HuH-7 (cell line): ENCODE measurements at places on chromosomes 7 and 10.

DNA sequence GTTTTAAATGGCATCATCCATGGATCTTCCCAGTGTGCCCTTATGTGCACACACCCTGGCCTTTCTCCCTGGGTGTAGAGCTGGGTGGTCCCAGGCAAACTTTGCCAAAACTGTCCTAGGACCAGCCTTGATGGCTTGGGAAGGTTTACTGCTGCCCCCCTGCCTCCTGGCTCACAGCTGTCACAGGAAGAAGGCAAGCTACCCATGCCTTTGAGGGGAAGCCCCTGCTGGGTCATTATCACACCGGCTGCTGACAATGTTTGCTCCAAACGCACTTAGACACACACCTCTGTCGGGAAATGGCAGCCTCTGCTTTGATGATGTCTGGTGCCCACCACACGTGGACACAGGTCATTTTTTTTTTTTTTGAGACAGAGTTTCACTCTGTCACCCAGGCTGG lies 25.2 kb upstream of the FIGNL1 start:
- DNase-seq: no peak

DNA sequence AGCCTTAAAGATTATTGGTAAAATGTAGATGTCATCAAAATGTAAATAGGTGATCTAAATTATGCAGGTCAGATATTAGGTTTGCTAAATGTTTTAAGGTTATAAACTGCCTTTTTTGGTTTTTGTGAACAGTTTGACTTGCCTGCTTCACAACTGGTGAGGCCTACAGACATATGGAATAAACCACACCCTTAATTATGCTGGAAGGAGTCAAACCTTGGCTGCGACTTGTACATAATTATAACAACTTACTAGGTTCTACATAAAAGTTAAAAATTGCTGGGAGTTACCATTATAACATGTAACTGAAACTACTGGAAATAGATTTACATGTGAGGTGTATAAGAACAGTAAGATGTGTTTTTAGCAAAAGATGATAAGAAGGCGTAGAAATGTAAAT lies 31.5 kb upstream of the OPTN start:
- DNase-seq: no peak

DNA sequence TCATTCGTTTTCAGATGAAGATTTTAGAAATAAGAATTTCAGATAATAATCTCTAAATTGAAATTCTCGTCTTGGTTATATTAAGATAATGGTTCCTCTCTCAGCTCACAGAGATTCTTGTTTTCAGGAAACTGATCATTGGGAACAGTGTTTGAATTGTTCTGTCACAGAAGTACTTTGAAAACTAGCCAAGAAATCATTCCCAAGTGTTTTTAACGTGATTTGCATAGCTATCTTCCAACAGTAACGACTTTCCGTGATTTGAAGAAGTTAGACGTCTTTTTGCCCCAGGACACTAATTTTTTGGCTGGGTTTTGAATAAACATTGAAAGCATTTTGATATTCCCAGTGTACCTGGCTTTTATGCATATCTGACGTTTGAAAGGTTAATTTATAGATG lies 116.0 kb downstream of the CDCA7L start:
- DNase-seq: no peak

- DNase-seq: no peak
Measured at GRCh38 chr10:94061026-94061425, 67.3 kb downstream of the PLCE1 start.

- no peak for DNase-seq
Measured at GRCh38 chr10:33968983-33969382, 634.5 kb upstream of the NRP1 start.

DNA sequence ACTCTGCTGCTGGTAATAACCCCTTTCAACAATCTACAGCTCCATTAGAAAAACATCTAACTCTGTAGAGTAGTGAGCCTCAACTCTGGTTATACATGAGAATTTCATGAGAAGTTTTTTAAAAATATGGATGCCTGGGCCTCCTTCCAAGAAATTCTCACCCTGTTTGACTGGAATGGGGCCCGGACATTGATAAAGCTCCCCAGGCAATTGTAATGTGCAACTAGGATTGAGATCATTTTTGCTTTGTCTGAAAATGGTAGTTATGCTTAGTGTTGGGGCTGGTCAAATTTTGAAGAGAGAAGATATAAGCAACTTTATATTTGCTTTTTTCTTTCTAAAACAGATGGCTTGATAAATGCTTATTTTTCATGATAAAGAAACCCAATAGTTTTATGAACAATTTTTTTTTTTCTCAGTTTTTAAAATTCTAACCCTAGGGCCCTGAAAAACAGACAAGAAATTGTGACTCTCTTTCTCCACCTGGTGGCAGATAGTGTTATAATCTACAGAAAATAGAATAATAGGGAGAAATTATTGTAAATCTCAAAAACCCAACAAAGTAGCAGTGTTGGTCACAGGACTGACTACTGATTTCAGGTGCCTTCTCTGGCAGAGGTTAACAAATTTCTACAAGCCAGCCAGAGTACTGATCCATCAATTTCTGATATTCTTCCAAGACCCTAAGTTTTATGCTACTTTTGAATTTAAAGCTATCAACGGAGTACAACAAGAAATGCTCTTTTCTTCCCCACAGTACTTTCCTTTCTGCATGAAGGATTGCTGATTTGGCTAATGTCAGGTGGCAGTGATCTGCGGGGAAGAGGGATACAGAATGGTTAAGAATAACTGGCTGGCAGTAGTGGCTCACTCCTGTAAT lies 174.8 kb downstream of the DKK1 start:
- no peak for DNase-seq

GRCh38 chr7:141418066-141418465 lies 133.1 kb upstream of the AGK start:
- DNase-seq: no peak

GRCh38 chr7:151056283-151056665 lies 1.4 kb downstream of the CDK5 start:
- DNase-seq: no peak

GRCh38 chr7:80984619-80985018 lies 65.8 kb upstream of the SEMA3C start:
- no peak for DNase-seq

GRCh38 chr10:43922335-43923280 lies 273.9 kb upstream of the ZNF32 start:
- DNase-seq: no peak

- no peak for DNase-seq
Measured at GRCh38 chr10:24113901-24114300, 95.0 kb upstream of the KIAA1217 start.

GRCh38 chr10:31701546-31701945 lies 227.1 kb downstream of the ARHGAP12 start:
- DNase-seq: no peak

DNA sequence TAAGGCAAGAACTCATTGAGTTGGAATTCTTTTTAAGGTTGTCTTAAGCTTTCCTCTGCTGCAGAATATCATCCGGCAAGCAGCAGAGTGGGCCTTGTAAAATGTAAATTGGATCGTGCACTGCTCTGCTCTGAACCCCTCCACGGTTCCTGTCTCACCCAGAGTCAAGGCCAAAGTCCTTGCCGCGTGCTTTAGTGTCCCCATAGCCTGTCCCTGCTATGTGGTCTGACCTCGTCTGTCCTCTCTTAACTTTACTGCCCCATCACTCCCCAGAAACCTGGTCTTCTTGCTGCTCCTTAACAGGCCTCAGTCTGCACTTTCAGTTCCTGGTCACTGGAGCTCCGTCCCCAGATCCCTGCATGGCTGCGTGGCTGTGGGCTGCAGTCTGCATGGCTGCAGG lies 121.6 kb upstream of the SDK1 start:
- no peak for DNase-seq

- DNase-seq: no peak
Measured at GRCh38 chr7:1931951-1932270, 261.8 kb downstream of the ELFN1 start.

- DNase-seq: no peak
Measured at GRCh38 chr10:113997428-113997827, 46.2 kb upstream of the ADRB1 start.

DNA sequence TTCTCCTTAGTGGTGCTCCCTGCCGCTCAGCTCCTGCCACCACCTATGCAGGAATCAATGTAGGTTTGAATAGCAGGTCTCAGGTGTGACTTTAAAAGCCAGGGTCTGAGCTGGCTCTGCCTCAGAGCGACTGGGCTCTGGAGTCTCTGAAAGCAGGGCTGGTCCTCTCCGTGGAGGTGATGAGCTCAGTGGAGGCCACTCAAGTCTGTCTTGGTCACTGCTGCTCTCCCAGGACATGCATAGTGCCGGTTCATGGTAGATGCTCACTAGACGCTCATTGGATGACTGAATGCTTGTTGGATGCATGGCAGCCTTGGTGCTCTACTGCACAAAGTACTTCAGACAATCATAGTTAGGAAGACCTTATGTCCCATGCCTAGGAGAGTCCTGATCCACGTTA lies 45.1 kb upstream of the PTF1A start:
- no peak for DNase-seq

- DNase-seq: no peak
Measured at GRCh38 chr10:6734286-6734685, 154.2 kb upstream of the PRKCQ start.

DNA sequence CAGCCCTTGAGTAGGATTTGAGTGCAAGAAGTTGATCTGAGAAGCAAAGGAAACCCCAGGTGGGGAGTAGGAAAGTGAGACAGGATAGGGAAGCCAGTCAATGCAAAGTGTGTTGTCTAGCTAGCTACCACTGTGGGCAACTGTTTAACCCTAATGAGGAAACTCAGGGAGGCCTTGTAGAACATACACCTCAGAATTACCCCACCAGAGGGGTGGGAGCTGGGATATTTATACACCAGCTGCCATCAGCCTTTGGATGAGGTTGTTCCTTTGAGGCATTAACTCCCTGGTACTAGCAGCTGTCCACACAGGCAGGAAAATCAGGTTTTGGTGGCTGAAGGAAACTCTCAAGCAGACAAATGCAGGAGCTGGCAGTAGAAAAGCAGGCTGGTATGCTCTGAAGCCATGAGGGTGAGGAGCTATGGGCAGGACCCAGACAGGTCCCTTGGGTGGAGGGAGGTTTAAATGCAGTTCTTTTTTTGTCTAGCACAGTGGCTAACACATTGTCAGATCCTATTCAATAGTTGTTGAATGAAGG lies 60.1 kb upstream of the ARID5B start:
- no peak for DNase-seq

DNA sequence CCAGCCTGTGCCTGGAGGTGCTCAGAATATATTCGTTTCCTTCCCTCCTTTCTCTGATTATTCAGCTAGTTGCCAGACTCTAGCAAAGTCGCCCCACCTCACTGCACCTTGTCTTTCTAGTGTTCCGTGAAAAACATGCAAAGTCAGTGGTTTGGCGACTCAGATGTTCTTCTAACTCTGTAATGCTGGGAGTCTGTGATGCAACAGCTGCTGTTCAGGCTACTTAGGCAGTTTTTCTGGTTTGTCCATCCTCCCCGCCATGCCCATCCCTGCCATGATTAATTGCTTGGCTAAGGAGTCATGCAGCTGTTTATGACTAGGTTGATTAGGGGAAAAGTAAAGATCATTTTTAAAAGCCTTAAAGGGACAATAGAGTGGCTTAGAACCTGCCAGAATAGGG lies 99.4 kb downstream of the MTPN start:
- no peak for DNase-seq

GRCh38 chr7:131869986-131870385 lies 313.6 kb upstream of the PODXL start:
- DNase-seq: no peak

DNA sequence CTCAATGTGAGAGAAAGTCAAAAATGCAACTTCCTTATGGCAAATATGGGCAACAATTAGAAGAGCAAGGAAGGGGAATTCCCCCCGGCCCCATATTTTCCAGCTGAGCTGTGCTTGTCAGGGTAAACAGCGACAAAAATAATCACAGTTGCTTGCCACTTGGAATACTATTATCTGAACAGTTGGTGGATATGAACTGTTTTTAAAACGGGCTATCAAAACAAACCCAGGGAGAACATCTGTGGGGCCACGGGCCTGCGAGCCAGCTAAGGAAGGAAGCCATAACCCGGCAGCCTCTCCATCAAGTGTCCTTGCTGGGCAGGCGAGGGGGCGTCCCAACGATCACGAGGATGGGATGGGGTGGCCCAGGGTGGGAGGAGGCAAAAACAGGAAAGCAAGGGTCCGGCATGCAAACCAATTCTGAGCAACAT lies 228.4 kb downstream of the ARHGAP12 start:
- no peak for DNase-seq

- no peak for DNase-seq
Measured at GRCh38 chr10:112792487-112793201, 157.4 kb upstream of the TCF7L2 start.
